Heart right ventricle (tissue), 16 donors: ENCODE measurements at places on chromosomes 7 and 10. TPM values are rescaled to one million over a fixed set of nuclear protein-coding genes. Genes with fewer than 3 reads are reported as not detected.

- no peak for DNase-seq
- H3K27ac ChIP-seq: peak overlapping the region; percentile 22
- H3K27me3 ChIP-seq: no peaks in the 10 kb centered on the region
- peaks cover 70% of the 10 kb centered on the region for H3K36me3 ChIP-seq
- no peak overlapping the region for H3K4me3 ChIP-seq
- H3K4me1 ChIP-seq: peaks cover 44% of the 10 kb centered on the region
Observed at GRCh38 chr7:99460651-99461050, 5.3 kb downstream of the ATP5MF start.

The FGL2 gene
- total RNA-seq: 7.2 TPM

GRCh38 chr10:14731875-14732512 lies 42.7 kb downstream of the FAM107B start:
- no peaks in the 10 kb centered on the region for H3K36me3 ChIP-seq
- H3K27me3 ChIP-seq: no peaks in the 10 kb centered on the region
- H3K4me1 ChIP-seq: no peaks in the 10 kb centered on the region
- H3K27ac ChIP-seq: no peak overlapping the region

The GSTO2 gene
- 0.93 TPM for total RNA-seq

GRCh38 chr7:139876622-139877283 lies 47.7 kb downstream of the TBXAS1 start:
- no peaks in the 10 kb centered on the region for H3K36me3 ChIP-seq
- no peak overlapping the region for H3K4me3 ChIP-seq

The HHEX gene
- 4.5 TPM for total RNA-seq

DNA sequence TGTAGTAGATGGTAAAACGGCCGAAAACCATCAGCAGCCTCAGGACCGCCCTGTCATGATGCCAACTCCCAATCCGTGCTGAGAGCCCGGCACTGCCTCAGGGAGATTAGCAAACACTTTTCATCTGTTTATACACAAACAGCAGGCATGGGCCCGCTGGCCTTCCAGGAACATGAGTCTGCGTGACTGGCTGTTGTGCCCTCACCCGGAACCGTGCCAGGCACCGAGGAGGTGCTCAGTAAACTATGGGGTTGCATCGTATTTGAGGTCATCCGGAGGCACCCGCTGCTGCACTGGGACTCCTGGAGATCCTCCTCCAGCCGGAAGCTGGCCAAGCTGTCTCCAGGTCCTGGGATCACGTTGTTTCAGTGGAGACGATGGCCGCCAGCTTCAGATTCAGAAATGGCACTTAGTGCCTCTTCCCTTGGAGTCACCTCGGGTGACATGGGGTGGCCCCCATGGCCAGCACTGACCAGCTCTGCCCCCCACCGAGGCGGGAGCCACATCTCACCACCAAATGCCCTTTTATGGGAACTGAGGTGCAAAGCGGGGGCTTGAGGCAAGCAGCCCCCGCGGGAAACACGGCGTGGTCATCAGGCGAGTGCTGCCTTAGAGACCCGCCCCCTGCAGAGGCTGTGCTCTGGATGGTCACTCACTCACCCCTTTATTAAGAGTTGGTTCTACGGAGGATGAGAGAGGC lies 585.9 kb downstream of the PTPRN2 start:
- peaks cover 21% of the 10 kb centered on the region for H3K27me3 ChIP-seq
- H3K4me1 ChIP-seq: peaks cover 13% of the 10 kb centered on the region
- H3K36me3 ChIP-seq: no peaks in the 10 kb centered on the region
- H3K4me3 ChIP-seq: no peak overlapping the region
- no peak overlapping the region for H3K27ac ChIP-seq
- DNase-seq: no peak

- no peaks in the 10 kb centered on the region for H3K4me1 ChIP-seq
- H3K36me3 ChIP-seq: no peaks in the 10 kb centered on the region
- H3K27ac ChIP-seq: no peak overlapping the region
- DNase-seq: no peak
Observed at GRCh38 chr10:132122939-132123445, 57.2 kb downstream of the JAKMIP3 start.

The CPED1 gene
- 38.1 TPM for total RNA-seq
